ENCODE measurements at places on chromosomes 11 and 22.
A peak's percentile ranks its signal among the peaks of the same experiment; 100 is the strongest.

GRCh38 chr11:66600631-66601233 lies 7.7 kb downstream of the CCS start:
- peak; percentile 51 for DNase-seq

- no peak for DNase-seq
Measured at GRCh38 chr22:50084080-50084477, 1.1 kb downstream of the MLC1 start.

DNA sequence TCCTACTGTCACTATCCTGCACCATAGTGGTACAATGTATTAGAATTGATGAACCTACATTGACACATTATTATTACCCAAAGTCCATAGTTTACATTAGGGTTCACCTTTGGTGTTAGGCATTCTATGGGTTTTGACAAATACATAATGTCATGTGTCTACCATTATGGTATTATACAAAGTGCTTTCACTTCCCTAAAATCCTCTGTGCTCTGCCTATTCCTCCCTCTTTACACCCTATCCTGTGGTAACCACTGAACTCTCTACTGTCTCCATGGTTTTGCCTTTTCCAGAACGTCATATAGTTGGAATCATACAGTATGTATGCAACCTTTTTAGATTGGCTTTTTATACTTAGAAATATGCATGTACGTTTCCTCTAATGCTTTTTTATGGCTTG lies 51.5 kb downstream of the CCDC15 start:
- DNase-seq = no peak

DNA sequence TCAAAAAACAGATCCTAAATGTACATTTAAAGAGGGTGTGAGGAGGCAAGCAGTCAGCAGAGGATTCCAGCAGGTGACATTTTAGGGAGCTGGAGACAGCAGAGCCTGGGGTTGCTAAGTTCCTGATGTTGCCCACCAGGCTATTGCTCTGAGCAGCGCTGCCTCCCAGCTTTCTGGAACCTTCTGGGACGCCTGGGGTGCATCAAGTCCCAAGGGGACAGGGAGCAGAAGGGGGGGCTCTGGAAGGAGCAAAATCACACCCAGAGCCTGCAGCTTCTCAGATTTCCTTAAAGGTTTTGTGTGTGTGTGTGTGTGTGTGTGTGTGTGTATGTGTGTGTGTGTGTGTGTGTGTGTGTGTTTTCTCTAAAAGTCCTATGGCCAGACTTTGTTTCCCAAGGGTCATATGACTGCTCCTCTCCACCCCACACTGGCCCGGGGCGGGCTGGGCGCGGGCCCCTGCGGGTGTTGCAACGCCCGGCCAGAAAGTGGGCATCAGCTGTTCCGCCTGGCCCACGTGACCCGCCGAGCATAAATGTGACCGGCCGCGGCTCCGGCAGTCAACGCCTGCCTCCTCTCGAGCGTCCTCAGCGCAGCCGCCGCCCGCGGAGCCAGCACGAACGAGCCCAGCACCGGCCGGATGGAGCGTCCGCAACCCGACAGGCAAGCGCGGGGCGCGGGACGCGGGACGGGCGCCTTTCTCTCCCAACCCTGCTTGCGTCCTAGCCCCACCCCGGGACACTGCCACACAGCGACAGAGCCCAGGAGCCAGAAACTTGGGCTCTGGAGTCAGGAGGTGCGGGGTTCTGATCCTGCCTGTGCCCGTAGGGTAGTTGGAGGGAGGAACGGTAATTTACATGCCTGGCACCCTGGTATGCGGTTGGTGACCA lies at the start of gene HMOX1:
TSS of gene HMOX1 (plus strand) at position 560 of the 887 bp plus-strand sequence. CDS start at position 638, 78 bp downstream.
- DNase-seq = peak; percentile 91

- DNase-seq = no peak
Measured at GRCh38 chr11:103811870-103812455, 224.5 kb upstream of the DDI1 start.

DNA sequence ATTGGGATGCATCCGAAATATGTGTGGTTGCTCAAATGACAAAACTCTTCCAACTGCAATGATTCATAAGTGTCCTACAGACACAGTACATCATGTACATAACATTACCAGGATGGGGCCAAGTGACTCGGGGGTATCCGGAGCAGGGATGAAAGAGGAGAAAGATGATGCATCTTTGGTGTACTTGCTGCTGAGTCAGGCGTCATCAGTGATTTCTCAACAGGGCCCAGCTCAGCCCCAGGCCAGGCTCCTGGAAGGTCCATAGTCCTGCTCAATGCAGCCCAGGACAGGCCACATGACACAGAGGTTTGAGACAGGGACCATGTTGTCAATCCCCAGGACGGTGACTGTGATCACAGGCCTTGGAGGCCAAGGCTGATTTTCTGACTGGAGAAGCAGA lies 59.3 kb downstream of the GGTLC2 start:
- DNase-seq = peak; percentile 54

DNA sequence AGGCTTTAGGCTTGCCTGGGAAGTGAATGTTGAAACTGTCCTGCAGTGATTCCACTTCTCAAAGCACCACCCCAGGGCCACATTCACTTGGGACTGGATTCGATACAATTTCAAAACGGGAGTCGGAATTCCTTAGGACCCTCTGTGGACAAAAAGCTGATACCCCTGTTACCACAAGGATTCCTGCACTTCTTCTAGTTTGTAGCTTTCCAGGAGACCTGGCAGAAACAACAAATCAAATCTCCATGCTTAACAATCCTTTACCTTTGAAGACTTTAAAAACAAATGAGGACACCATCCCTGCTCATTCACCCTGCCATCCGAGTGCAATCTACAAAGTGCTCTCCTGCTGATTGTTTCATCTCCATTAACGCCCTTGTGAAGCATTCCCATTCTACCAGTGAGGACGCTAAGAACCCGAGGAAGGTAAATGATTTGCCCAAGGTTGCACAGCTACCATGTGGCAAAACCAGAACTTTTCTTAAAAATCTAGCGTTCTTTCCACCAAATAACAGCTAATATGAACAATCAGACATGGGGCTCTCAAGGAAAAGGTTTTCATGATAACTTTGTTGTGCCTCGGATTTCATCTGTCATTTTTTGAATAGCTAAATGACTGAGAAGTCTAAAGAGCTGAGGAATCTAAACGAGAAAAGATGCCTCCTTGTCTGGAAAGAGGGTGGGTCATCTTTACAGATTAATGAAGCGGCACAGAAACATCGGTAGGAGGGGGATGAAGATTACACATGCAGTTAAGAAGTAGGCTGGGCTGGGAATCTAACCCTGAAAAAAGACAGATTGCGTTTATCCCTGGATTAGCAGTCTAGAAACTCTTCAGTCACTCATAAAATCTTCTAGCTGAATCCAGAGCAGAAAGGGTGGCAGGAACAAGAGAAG lies 720 bp upstream of the MPZL2 start:
- no peak for DNase-seq

GRCh38 chr22:19003508-19003907 lies 67.4 kb upstream of the PRODH start:
- DNase-seq = no peak

GRCh38 chr11:129278586-129279319 lies 86.6 kb upstream of the ARHGAP32 start:
- no peak for DNase-seq

DNA sequence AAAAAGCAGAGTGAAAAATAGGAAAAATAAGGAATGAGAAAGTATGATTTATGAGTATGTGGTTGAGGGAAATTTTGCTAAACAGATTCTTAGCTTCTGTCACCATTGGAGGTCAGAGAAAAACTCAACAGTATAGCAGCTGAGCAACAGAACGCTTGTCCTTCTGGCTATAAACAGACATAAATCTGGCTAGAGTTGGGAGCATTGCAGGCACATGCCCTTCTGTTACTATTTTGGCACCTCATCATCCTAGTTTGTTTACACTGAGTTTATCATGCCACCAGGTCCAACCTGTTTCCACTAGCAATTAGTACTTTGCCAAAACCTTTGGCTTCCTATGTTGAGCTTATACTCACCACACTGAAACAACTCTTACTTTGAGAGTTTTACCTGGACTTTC lies 6.9 kb downstream of the UBE4A start:
- no peak for DNase-seq

- no peak for DNase-seq
Measured at GRCh38 chr22:48858856-48859255, 968.8 kb downstream of the BRD1 start.

GRCh38 chr22:26789951-26790350 lies 132.6 kb downstream of the MIAT start:
- DNase-seq = peak; percentile 8

- DNase-seq = no peak
Measured at GRCh38 chr22:35197071-35197470, 60.2 kb upstream of the HMGXB4 start.

DNA sequence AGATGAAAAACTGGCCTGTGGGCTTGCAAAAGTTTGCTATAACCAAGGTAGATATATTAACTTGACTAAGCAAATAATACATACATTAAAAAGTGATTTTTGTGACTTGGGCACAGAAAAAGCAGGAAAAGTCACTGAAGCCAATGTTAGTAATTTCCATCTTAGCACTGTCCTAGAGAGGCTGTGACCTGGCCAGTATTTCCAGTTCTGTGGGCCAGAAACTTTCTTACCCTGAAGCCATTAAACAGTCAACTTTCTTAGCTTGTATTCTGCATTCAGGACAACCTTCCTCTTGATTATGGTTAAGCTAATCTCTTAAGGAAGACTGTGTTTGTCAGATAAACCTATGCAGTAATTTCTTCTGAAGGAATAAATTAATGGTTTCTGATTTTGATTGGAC lies 22.3 kb upstream of the SLC36A4 start:
- DNase-seq = no peak

DNA sequence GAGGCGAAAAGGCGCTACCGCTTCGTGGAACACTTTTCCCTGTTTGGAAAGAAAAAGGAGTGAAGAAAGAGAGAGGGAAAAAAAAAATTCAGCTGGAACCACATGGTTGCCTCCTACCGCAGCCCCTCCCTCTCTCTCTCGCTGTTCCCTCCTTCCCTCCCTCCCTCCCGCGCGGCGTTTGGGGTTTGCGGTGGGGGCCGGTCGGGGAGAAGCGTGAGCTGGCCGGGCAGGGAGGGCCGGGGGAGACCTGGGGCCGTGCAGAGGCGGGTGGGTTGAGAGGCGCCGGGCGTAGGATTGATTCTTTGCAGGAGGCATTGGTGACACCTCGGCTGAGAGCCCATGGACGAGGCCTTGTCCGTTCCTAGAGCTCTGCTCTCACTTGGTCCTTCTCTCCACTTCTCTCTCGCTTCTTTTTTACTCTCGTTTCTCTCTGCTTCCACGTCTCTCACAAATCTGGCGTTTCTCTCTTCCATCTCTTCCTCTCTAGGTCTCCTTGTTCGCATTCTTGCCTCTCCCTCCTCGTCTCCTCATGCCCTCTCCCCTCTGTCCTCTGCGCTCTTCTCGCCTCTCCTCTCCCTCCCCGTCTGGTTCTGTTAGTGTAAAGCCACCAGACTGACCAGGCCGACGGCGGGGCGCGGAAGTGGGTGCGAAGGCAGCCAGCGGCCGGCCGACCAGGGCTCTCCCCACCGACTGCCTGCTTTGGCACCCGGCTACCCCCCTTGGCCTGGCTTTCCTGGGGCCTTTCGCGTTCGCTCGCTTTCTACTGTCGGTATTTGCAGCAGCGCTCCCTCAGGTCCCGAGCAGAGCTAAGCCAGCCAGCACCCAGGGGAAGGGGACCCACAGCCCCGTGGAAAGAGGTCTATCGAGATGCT lies at the start of gene CLMP:
TSS of gene CLMP (minus strand) at position 61 of the 872 bp plus-strand sequence. CDS start 308 bp downstream, outside the sequence.
- peak; percentile 69 for DNase-seq

- DNase-seq = peak; percentile 5
Measured at GRCh38 chr22:25563761-25564319, 635 bp upstream of the GRK3 start.

GRCh38 chr22:28002181-28002700 lies 83.2 kb upstream of the PITPNB start:
- DNase-seq = peak; percentile 31

GRCh38 chr22:49261616-49262015 lies 566.1 kb downstream of the BRD1 start:
- DNase-seq = no peak

DNA sequence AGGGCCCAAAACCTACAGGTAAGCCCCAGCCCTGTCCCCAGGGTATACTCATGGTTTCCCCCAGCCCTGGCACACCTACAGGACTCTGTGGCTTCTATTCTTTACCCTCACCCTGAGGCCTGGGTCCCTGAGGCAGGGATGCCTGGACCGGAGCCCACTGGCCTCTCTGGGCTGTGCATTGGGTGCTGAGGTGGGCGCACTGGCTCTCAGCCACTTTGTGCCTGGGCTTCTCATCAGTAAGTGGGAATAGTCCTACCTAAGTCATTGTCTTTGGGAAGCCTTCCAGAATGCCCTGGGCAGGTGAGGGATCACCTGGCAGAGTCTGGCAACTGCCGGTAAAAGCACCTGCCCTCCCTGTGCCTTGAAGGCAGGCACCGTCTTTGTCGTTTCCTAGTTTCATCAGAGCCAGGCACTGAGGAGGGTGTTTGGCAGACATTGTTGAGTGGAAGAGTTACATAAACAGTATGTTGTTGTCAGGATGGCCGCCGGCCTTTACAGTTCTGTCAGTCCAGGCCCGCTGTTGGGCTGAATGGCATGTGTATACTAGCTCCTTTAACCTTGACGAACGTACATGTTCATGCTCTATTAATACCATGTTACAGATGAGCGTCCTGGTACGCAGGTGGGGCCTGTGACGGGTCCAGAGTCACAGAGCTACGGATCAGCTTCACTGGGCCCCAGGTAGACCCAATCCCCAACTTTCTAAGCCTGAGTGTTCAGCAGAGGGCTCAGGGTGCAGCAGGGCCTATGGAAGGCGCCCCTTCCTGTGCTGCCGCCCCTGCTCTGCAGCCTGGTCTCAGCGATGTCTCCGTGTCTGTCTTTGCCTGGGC lies 23.0 kb downstream of the SHANK3 start:
- no peak for DNase-seq

DNA sequence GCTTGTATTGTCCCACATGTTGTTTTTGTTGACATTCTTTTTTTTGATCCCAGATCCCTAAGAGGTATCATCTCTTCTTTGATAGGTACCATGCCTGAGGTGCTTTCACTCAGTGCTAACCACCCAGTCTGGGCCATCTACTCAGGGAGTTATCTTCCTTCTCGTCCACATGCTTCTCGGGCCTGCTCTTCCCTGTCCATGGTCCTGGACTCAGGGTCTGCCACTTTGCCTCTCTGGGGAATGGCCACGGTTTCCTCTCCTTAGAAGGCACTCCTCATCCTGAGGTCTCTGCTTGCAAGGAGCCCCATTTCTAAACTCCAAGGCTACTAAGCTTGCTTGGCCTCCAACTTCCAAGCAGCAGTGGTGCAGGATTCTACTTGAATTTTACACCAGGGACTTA lies 227.0 kb upstream of the NCAM1 start:
- DNase-seq = peak; percentile 52

DNA sequence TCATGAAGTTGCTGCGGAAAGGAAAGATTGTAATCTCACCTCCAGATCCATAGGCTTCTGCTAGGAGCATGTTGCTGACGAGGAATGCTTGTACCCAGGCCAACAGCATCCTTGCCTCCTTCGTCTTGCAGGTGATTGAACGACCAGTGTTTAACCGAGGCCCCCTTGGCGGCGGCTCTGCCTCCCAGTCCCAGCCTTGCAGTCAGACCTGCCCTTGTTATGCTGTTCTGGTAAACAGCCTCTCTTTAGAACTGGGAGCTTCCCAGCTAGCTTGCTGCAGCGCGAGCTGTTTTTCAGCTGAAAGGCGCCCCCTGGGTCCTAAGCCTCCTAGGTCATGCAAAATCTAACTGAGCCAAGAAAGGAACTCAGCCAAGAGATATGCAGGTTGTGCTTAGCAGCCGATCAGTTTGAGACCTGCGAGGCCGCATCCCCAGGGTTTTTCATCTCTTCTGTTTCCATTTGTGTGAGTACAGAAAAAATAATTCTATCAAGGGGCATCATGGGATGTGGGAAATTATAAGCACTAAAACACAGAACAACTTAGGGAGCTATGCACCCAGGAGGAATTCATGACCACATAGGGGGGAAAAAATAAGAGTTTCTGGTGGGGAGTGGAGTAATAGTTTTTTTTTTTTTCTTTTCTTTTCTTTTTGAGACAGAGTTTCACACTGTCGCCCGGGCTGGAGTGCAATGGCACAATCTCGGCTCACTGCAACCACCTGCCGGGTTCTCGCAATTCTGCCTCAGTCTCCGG lies at the start of gene PIK3IP1:
TSS of gene PIK3IP1 (minus strand) at position 253 of the 754 bp plus-strand sequence. CDS start at position 109, 144 bp downstream.
- peak; percentile 96 for DNase-seq

Measured in choroid plexus epithelial cell (primary cell).